ENCODE measurements at places on chromosomes 3 and 15.

- no peak for DNase-seq
These were observed 178.5 kb downstream of the SMAD6 start for GRCh38 chr15:66880380-66881155.

DNA sequence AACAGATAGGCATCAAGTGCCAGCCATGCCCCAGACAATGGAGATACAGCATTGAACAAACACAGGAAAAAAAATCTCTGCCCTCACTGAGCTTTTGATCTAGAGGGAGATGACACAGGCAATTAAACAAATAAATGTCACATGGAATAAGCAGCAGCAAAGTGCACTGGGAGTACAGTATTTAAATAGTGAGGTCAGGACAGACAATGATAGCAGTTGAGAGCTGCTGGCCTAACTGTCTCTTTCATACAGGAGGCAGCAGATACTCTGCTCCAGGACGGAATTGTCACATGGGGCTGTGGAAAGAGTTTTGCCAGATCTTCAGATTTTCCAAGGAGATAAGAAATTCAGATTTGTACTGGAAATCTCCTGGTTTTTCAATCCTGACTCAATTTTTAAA lies 241.3 kb downstream of the THRB start:
- DNase-seq: no peak

DNA sequence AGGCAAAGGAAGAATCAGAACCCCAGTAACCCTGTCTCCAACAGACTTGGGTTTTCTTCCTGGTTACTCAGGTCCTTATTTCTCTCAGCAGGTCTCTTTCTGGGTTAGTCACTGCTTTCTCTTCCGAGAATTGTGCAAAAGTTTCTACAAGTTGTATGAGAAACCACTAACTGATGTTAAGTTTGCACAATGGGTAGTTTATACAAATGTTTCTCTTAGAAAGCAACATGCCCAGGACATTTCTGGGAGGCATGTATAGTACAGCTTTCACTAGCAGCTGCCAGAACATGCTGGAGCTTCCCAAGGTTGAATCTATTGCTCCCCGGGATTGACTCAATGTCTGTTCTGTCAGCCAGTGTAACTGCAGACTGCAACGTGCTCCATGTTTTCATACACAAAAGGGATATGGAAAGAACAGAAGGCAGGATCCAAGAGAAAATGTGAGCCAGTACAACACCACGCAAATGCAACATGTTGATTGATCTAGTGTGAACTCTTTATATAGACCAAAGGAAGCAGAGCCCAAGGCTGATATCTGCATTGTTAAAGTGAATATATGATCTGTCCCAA lies 887.8 kb downstream of the MCTP2 start:
- no peak for DNase-seq

GRCh38 chr3:60417576-60417975 lies 833.7 kb downstream of the FHIT start:
- no peak for DNase-seq

GRCh38 chr3:3951501-3951900 lies 152.3 kb downstream of the LRRN1 start:
- DNase-seq: no peak

Measured in smooth muscle cell of the brain vasculature (primary cell).